Cerebellar cortex (tissue), 1 donor: ENCODE measurements at places on chromosomes 6 and 20.
A peak's percentile ranks its signal among the peaks of the same experiment; 100 is the strongest.

DNA sequence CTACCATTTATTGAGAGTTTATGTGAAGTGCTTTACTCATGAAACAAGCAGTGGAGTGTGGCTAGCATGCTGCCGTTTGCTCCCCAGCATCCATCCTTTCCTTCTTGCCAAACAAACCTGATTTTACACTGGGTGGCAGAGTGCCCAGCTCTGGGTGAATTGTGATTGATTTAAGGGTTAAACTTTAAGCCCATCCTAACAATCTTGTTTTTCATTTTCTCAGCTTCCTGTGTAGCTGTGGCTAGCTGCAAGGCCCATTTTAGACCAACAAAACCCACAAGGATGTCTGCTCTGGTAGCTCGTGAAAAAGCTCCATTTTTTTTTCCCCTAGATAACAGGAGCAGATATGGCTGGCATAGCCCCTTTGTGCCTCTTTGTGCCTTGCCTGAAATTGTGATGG is 77.7 kb upstream of the KCNG1 start:
- DNase-seq: no peak

GRCh38 chr6:155325700-155326516 is 11.6 kb upstream of the TFB1M start:
- DNase-seq: no peak

DNA sequence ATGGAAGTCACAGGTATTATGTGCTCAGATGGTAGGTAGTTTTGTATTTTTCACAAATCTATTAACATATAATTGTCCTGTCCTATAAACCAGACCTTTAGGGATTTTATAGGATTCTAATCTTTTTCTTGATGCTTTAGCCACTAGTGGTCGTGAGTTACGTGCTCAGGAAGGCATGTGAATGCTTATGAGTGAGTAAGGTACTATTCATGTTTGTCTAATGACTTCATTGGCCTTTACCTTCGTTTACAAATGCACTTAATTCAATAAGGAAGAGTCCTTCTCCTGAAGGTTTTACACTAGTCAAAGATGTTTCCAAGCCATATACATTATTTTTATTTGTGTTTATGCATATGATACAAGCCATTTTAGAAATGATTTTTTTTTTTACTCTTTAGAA is 23.0 kb downstream of the PACRG start:
- DNase-seq: no peak

DNA sequence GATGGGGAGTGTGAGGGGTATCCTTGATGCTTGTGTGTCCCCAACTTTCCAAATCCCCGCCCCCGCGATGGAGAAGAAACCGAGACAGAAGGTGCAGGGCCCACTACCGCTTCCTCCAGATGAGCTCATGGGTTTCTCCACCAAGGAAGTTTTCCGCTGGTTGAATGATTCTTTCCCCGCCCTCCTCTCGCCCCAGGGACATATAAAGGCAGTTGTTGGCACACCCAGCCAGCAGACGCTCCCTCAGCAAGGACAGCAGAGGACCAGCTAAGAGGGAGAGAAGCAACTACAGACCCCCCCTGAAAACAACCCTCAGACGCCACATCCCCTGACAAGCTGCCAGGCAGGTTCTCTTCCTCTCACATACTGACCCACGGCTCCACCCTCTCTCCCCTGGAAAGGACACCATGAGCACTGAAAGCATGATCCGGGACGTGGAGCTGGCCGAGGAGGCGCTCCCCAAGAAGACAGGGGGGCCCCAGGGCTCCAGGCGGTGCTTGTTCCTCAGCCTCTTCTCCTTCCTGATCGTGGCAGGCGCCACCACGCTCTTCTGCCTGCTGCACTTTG is at the start of gene TNF:
Gene TNF, plus strand, starts transcription at position 231 of the 567 bp plus-strand sequence. Its CDS starts 177 bp downstream, at position 408.
- DNase-seq: no peak

GRCh38 chr6:129936329-129937165 is 75.4 kb upstream of the TMEM244 start:
- DNase-seq: peak; percentile 79

- DNase-seq: no peak
Measured at GRCh38 chr6:4778086-4778485, 1.9 kb downstream of the CDYL start.
